ENCODE measurements at places on chromosomes 3 and 15. TPM values are rescaled to one million over a fixed set of nuclear protein-coding genes. Genes with fewer than 3 reads are reported as not detected.

- DNase-seq: no peak
These were observed 7.0 kb downstream of the RASL12 start for GRCh38 chr15:65060641-65061397.

DNA sequence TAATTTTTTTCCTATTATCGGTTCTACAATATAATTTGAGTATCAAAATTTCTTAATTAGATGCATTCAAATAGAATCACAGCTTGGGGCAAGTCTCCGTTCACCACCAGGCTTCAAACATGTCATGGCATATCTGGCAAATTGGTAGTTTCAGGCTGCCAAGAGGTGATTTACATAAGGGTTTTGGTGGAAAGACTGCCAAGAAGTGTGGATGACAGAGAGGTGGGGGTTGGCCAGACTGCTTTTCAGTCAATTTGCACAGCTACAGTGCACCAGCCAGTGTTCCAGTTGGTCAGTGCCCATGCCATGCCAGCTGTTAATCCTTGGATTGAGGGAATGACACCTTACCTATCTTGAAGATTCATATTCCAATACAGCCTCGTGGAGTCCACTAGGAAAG, 8.4 kb upstream of the GSK3B start:
- DNase-seq: no peak

DNA sequence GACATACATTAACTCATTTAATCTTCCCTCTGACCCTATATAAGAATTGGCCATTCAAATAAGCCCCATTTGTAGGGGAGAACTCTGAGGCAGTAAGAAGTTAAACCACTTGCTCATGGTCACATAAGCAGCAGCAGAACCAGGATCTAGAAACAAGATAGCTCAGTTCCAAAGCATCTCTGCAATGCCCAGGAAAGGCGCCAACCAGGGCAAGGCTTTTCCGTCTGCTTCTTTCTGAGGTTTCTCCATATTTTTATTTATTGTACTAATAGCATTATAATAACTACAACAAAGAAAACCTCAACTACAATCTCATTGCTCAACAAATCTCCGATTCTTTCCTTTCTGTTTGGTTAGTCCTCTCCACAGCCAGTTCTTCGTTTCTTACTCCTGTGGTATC, 4.3 kb upstream of the UBE2E2 start:
- peak; percentile 74 for DNase-seq

DNA sequence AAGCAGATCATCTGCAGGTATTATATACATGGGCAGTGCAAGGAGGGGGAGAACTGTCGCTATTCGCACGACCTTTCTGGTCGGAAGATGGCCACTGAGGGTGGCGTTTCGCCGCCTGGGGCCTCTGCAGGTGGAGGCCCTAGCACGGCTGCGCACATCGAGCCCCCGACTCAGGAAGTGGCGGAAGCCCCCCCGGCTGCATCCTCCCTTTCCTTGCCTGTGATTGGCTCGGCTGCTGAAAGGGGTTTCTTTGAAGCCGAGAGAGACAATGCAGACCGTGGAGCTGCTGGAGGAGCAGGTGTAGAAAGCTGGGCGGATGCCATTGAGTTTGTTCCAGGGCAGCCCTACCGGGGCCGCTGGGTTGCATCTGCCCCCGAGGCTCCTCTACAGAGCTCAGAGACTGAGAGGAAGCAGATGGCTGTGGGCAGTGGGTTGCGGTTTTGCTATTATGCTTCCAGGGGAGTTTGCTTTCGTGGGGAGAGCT, 639 bp downstream of the MKRN3 start:
- no peak for DNase-seq

GRCh38 chr3:185825006-185825638, at the start of gene IGF2BP2:
Gene IGF2BP2, minus strand, starts transcription at chr3:185825042. Its CDS starts 82 bp downstream, at chr3:185824960.
- DNase-seq: peak; percentile 92

Gene SLC2A2
- not detected for total RNA-seq

- DNase-seq: no peak
These were observed 22.0 kb downstream of the RAB27A start for GRCh38 chr15:55267401-55268175.

GRCh38 chr3:82715091-82715856, 953.8 kb upstream of the GBE1 start:
- DNase-seq: no peak

- no peak for DNase-seq
These were observed at the start of gene AMT for GRCh38 chr3:49422379-49423248. Gene AMT, minus strand, starts transcription at chr3:49422473. Its CDS starts 23 bp downstream, at chr3:49422450.

DNA sequence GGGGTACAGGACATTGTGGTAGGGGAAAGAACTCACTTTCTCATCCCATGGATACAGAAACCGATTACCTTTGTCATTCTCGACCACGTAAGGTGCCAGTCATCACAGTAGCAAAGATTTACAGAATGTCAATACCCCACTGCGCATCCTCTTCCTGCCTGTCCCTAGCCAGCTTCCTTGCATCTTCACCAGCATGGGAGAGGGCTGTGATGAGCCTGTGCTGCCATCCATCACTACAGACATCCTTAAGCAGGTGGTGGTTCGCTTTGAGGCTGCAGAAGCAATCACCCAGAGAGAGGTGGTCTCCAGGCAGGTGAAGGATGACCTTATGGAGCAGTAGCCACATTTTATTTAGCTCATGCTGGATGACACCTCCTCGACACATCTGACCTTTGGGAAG, 23.3 kb upstream of the ARIH1 start:
- no peak for DNase-seq

Measured in GM23248 (cell line).